ENCODE measurements at places on chromosomes 3 and 15.

GRCh38 chr3:17579289-17580031 is 163.0 kb downstream of the TBC1D5 start:
- no peak for DNase-seq

- no peak for DNase-seq
Measured at GRCh38 chr3:25151281-25151902, 276.7 kb upstream of the RARB start.

GRCh38 chr3:101992863-101993262 is 143.5 kb downstream of the NFKBIZ start:
- no peak for DNase-seq

DNA sequence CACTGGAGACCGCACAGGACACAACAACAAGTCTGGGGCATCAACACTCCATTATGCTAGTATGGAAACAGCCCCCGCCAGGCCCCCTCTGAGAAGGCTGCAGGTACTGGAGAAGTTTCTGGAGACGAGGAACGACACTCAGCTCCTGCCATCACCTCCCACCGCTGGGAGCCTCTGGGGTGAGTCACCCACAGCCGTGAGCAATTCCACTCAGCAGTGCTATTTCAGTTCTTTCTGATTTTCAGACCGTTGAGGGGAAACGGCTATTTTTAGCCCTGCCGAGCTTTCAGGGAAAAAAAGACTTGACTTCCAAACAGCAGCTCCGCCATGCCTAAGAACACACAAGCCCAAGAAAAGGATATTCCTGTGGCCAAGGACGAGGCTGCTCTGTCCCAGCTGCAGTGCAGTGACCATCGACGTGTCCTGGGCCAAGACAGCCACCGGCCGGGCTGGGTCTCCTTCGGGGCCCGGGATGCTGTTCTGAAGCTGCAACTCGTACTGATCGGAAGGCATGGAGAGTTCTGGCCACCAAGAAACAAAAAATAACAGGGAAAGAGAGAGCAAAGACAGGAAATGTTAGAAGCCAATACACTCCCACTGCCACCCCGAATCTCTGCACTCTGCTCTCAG is 40.8 kb downstream of the NUP210 start:
- no peak for DNase-seq

- peak; percentile 20 for DNase-seq
Measured at GRCh38 chr3:48952510-48953118, 34.0 kb downstream of the ARIH2 start.

Data from stimulated activated CD4-positive, alpha-beta T cell treated with anti-CD3 and anti-CD28 coated beads, Interleukin-1b, Interleukin-23, amount 100 ng/mL, for 48 hours (primary cell).